ENCODE measurements at places on chromosomes 7 and 10.

DNA sequence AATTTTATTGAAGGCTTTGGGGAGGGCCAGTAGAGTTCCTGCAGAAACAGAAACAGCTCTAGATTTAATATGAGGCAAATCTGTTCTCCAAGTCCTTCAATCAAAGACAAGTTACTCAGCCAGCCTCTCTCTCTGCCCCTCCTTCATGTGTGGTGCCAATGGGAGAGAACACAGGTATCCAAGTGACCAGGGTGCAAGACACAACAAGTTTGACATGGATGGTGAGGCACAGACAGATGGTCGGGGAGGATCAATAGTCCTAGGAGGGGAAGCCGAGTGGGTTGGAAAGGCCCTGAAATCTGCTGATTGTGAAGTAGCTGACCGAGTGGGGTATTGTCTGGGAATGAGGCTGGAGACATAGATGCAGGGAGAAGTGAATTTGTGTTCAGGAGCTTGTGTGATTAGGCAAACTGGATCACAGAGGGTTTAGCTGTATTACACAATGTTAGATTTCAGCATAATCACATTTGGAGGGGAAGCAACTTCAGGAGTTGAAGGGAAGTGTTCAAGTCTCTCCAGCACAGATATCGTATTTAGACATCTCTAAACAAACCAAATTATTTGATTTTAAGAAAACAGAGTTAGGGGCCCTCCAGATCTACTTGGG lies 1.5 kb downstream of the GIMAP1 start:
- ATAC-seq: no peak

GRCh38 chr10:94131885-94132284 lies 138.2 kb downstream of the PLCE1 start:
- ATAC-seq: no peak

GRCh38 chr10:110957606-110958005 lies 38.2 kb downstream of the SHOC2 start:
- ATAC-seq: no peak

DNA sequence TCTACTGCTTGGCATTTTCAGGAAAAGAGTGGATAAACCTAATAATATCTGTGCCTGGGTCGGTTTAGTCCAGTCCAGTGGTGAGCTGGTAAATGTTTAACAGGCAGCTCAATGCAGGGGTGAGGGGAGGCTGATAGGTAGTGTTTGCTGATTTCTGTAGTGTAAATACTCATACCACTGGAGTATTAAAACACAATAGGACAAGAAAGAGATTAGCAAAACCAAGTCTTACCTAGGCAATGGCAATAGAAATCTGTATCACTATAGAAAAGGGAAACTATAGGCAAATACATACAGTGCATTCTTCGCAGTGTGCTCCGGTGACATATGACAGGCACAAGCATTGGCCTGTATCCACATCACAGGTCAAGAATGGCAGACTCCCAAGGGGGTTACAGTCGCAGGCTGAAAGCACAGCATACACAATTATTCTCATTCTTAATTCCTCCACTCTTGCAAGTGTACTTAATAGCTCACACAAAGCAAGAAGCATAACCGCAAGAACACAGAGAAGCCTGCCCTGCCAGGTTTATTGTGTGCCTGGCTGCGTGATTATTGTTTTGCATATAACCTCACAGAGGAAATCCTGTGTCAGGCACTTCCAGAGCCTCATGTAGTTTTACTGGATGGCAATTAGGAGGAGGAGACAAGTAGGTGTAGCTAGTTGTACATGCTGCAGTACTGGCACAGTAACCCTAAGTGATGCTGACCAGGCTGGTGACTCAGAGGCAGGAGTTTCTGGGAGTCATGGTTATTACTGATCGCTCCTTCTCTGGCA lies 35.0 kb downstream of the LAMB4 start:
- peak; percentile 92 for ATAC-seq

DNA sequence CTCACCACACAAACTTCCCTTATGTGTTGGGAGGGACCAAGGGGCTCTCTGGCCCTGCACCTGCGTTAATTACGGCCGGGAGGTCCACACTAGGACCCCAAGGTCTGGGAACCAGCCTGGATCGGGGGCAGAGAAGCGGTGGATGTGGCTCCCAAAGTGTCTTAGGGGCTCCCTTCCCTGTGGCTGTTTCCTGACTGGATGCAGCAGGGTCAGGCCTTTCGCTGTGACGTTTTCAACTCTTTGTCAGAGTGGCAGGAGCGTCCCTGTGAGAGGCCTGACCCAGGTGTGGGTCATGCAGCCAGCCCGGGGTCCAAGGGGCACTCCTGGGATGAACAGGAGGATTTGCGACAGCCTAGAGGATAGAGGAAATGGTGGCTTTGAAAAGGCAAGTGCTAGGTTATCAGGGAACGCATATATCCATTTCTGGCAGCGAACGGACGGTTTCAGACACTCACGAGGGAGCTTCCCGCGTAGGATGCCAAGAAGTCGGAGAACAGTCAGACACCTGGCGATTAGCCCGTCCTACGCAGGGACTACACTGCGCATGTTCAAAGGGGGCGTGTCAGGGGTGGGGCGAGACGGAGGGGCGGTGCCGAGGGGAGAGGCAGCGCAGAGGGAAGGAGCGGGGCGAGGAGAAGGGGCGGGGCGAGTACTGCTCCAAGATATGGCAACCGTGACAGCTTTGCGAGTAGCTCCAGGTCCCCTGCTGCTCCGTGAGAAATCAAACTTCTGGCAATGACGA lies 46.2 kb upstream of the ZNF716 start:
- no peak for ATAC-seq

DNA sequence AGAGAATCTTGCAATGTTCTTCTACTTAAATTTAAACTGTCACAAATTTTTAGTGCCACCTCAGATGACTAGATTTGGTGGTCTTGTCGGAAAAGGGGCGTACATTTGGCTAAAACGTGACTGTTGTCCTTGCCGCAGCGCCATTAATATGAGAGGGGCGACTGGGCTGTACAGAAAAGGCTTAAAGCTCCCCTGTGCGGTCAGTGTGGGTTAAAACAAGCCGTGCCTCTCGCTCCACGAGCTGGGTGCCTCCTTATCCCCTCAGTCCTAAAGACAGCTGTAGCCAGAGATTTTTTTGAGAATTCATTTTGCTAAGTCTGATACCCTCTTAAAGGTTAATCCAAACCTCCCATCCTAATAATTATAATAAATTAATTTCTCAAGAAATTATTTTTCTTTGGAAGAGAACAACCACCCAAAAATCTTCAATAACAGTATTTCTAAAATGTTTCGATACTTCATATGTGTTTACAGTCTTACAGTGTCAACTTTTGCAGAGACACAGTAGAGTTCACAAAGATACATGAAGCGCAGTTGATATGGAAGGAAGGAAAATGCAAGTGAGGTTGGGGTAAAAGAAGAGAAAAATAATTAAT lies 68.6 kb downstream of the C7orf25 start:
- peak; percentile 59 for ATAC-seq

DNA sequence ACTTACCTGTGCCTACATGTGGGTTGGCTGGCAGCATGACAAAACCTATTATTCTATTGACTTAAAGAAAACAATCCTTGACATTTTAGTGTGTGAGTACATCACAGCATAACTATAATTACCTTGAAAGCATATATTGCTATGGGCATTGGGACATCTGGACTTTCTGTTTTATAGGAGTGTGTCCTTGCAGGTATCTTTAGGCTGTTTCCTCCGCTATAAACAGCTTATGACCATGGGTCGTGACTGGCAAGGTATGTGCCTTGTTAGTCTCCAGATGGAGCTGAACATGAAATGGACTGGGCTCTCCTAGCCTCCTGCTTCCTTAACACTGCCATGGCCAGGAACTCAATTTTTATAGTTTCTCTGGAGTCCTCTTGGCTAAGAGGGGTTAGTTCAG lies 317.4 kb upstream of the COBL start:
- ATAC-seq: no peak

DNA sequence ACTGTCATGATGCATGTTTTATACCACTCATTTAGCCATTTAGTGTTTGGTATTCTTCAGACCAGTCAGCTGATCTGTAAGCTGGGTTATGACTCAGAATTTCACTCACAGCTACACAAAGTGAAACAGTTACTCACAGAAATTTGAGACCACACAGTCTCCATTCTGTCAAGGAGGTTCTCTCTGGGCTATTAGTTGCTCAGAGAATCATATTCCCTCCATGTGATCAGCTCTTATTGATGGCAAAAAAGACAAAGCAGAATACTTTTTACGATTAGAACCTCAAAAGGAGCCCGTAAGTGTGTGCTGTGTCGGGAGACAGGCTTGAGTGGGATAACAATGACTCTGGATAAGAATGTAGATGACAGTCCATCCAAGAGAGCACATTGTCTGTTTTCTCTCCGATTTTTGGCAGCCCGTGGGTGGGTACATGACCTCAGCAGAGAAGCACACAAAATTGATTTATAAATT lies 277.6 kb upstream of the SORCS1 start:
- ATAC-seq: no peak

GRCh38 chr7:53315981-53316380 lies 280.5 kb downstream of the POM121L12 start:
- no peak for ATAC-seq

DNA sequence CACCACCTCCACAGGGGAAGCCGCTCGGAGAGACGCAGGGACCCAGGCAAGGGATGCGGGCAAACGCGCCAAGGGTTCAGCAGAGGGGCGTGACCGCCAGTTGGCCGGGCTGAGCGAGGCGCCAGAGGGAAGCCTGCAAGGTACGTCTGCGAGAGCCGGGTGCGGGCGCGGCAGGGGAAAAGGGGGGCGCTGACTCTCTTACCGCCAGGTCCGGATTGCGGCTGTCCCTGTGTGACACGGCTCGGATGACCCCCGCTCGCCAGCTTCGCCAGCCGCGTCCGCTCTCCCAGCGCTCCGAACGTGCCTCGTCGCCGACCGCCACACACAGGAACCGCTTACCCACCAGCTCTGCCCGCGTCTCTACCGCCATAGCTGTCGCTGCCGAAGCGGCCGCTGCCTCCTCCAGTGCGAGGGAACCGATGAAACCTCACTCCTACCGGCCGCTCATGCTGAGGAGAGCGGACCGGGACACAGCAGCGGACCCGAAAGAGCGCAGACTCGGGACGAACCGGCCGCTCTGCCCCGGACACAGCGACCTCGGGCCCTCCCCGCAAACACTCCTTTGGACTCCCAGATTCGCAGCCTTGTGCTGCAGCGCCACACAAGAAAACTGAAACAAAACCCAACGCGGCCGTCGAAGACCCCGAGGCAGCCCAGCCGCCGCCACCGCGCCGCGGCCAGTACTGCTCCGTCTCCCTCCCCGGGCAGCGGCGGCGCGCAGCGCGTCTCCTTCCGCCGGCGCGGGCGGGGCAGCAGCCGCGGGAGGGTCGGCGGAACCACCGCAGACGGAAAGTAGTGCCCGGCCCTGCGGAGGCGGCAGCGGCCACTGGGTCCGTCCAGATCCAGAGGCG lies at the start of gene JMJD1C:
JMJD1C (minus strand) TSS at position 685 of the 851 bp plus-strand sequence; CDS start at position 370, 315 bp downstream.
- peak; percentile 83 for ATAC-seq

GRCh38 chr7:37916017-37916672 lies 472 bp downstream of the SFRP4 start:
- no peak for ATAC-seq

DNA sequence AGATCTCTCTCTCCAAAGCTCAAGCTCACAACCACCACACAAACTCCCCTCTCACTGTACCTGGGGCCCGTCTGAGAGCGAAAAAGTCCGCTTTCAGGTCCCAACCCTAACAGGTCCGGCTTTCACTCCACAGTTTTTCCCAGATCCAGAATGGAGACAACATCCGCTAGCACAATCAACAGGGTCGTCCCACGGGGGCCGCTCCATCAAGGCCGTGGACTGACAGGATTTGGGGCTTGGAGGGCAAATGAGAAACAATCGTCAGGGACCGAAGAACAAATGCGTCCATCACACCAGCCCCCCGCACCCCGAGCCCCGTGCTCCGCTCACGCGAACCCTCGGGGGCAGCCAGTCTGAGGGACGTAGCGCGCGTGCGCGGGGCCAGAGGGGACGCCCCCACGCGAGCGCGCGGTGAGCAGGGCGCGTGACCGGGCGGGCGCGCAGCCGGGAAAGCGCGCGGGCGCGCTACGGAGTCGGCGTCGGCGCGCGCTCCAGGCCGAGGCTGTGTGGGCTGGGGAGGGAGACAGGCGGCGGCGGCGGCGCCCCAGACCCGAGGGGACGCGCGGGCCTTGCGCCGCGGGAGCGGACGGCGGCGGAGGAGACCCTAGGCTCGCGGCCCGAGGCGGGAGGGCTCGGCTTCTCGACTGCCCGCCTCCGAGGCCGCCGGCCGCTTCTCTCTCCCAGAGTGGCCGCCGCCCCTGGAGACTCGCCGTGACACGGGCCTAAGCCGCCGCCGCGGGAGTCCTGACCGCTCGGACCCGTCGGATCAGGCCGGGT lies at the start of gene SLK:
SLK (plus strand) TSS at position 470 of the 777 bp plus-strand sequence. CDS start 606 bp downstream, outside the sequence.
- peak; percentile 94 for ATAC-seq

DNA sequence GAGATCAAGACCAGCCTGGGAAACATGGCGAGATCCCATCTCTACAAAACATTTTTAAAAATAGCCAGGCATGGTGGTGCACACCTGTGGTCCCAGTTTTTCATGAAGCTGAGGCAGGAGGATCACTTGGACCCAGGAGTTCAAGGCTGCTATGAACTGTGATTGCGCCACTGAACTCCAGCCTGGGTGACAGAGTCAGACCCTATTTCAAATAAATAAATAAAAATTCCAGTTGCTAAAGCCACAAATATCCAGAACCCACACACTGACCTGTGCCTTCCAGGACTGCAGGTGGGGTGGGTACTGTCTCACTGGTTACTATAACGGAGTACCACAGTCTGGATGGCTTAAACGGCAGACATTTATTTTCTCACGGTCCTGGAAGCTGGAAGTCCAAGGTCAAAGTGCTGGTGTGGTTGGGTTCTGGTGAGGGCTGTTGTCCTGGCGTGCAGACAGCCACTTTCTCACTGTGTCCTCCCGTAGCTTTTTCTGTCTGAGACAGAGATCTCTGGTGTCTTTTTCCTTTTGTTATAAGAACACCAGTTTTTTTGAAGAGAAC lies 38.8 kb downstream of the ASB13 start:
- ATAC-seq: no peak

GRCh38 chr7:121621937-121622336 lies 225.8 kb upstream of the FAM3C start:
- no peak for ATAC-seq

DNA sequence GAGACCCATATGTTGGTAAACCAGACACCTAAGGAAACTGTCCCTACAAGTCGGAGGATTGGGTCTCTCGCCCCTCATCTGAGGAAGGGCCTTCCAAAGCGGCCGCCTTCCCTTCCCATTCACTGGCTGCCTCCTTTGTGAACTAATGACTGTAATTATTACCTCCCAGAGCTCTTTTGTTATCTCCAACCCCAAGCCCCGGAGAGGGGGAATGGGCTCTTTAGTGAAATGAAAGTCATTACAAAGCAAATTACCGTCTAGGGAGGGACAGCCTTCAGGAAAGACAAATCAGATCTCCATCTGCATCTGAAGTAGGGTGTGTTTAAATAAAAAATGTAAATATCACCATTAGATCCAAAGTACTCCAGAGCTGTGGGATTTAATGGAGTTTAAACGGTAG lies 2.6 kb upstream of the GAD2 start:
- ATAC-seq: no peak

GRCh38 chr10:131337741-131338140 lies 26.2 kb upstream of the TCERG1L start:
- ATAC-seq: no peak

DNA sequence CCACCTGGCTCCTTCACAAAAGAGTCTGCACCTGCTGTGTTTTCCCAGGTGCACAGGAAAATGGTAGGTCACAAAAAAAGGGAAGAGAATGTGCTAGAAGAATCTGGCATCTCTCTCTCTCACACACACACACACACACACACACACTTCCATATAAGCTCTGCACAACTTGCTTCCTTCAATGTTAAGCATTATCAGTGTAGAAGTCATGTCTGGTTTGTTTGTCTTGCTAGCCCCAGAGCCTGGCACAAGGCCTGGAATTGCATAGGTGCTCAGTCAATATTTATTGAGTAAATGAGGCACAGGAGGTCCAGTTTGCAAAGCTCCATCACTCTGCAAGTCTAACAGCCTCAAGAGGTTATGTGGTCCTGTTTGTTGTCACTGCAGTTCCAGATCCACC lies 867.3 kb upstream of the AUTS2 start:
- no peak for ATAC-seq
